T-helper 17 cell (primary cell): ENCODE measurements at places on chromosomes 7 and 10.

DNA sequence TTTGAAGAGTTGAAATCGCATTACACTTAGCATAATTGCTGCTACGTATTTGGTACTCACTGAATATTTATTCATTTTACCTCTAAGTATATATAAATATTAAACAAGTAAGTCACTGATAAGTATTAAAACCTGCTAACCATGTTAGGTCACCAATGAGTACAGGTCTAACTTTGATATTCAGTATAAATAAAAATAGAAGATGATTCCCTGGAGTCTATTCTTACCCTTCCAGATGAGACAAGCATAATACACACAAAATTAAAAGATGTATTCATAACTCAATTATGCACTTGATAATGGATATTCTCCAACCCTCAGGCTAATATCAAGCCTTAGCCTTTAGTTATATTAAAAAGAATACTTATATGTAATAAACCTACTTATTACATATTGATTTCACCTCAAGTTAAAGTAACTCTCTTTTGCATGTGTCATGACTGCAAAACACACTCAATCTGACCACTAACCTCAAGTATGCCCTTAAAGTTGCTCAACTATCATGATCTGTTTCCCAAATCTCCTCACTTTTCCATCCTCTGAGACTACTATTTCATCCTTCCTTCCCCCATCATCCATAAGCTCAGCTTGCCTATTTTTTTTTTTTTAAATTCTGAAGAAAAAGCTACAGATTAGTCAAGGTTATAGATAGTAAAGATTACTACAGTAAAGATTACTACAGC lies 46.8 kb downstream of the IPMK start:
- H3K4me1 ChIP-seq: peaks cover 8% of the 10 kb centered on the region
- no peak overlapping the region for H3K27ac ChIP-seq
- H3K27me3 ChIP-seq: no peaks in the 10 kb centered on the region
- H3K4me3 ChIP-seq: no peak overlapping the region
- no peak for DNase-seq

- no peak for DNase-seq
- H3K4me1 ChIP-seq: no peaks in the 10 kb centered on the region
- peaks cover 13% of the 10 kb centered on the region for H3K27me3 ChIP-seq
These were observed 113.4 kb downstream of the POU6F2 start for GRCh38 chr7:39091145-39091544.

DNA sequence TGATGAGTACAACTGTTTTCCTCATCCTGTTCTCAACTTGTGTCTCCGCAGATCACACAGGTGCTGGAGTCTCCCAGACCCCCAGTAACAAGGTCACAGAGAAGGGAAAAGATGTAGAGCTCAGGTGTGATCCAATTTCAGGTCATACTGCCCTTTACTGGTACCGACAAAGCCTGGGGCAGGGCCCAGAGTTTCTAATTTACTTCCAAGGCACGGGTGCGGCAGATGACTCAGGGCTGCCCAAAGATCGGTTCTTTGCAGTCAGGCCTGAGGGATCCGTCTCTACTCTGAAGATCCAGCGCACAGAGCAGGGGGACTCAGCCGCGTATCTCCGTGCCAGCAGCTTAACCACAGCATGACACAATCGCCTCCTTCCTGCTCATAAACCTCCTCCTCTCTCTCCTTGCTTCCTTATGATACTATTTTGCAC lies 126.7 kb upstream of the PRSS58 start:
- H3K4me3 ChIP-seq: peak overlapping the region; percentile 86
- peaks cover 7% of the 10 kb centered on the region for H3K27me3 ChIP-seq
- no peaks in the 10 kb centered on the region for H3K36me3 ChIP-seq
- DNase-seq: no peak

DNA sequence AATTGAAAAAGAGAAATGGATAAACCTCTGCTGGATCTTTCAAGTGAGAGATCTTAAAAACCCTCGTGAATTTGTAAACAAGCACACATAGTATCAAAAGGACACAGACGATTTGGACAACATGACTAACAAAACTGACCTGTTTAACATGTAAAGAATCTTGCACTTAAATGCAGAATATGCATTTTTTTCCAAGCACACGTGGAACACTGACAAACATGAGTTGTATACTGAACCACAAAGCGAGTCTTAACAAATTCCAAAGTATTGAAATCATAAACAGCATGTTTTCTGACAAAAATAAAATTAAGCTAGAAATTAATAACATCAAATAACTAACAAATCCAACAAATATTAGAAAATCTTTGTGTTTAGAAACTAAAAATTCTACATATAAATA lies 65.0 kb upstream of the ZNF746 start:
- DNase-seq: no peak
- H3K27ac ChIP-seq: no peak overlapping the region
- peaks cover 15% of the 10 kb centered on the region for H3K4me1 ChIP-seq
- no peak overlapping the region for H3K4me3 ChIP-seq
- no peaks in the 10 kb centered on the region for H3K27me3 ChIP-seq
- peaks cover 18% of the 10 kb centered on the region for H3K36me3 ChIP-seq

- DNase-seq: peak; percentile 95
- peaks cover 3% of the 10 kb centered on the region for H3K36me3 ChIP-seq
- H3K27ac ChIP-seq: peak within 1 kb of the TSS; percentile 91
- peaks cover 17% of the 10 kb centered on the region for H3K4me1 ChIP-seq
These were observed at the start of gene ZNF438 for GRCh38 chr10:31031558-31032257. TSS of gene ZNF438 (minus strand) at chr10:31031865. CDS start at chr10:30877034, 154,831 bp downstream.

DNA sequence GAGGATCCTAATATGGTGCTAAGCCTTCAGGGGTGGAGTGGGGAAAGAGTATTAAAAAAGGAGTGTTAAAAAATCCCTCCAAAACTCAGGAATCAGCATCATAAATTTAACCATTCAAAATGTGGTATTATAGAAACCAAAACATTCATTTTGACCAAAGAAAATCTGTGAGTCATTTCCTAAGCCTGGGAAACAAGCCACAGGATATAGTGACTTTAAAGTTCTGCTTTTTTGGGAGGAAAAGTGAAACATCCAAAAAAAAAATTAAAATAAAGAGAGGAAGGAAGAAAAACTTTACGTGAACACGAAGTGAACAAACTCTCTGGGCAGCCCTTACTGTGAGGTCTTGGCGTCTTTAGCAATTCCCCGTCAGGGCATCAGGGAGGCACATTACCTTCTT lies 74.0 kb upstream of the GSDME start:
- H3K27ac ChIP-seq: no peak overlapping the region
- no peak for DNase-seq
- H3K4me1 ChIP-seq: peaks cover 36% of the 10 kb centered on the region
- no peaks in the 10 kb centered on the region for H3K27me3 ChIP-seq

DNA sequence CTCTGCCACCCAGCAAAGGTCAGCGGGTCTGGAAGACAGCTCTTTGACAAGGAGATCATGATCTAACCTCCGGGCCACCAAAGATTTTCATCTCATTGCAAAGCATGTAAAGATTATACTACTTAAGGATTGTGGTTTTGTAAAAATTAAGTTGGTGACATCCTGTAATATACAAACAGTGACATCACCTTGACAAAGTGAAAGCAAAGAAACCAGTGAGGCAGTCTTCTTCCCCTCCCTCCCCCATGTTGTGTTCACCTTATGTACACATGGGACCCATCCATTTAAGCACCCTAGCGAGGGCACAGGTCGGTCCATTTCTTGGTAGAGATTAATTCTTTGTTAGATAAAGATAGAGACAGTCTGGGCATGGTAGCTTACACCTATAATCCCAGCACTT lies 3.9 kb downstream of the MDH2 start:
- no peaks in the 10 kb centered on the region for H3K27me3 ChIP-seq
- no peak for DNase-seq
- H3K4me3 ChIP-seq: no peak overlapping the region
- peaks cover 4% of the 10 kb centered on the region for H3K36me3 ChIP-seq
- no peak overlapping the region for H3K27ac ChIP-seq

DNA sequence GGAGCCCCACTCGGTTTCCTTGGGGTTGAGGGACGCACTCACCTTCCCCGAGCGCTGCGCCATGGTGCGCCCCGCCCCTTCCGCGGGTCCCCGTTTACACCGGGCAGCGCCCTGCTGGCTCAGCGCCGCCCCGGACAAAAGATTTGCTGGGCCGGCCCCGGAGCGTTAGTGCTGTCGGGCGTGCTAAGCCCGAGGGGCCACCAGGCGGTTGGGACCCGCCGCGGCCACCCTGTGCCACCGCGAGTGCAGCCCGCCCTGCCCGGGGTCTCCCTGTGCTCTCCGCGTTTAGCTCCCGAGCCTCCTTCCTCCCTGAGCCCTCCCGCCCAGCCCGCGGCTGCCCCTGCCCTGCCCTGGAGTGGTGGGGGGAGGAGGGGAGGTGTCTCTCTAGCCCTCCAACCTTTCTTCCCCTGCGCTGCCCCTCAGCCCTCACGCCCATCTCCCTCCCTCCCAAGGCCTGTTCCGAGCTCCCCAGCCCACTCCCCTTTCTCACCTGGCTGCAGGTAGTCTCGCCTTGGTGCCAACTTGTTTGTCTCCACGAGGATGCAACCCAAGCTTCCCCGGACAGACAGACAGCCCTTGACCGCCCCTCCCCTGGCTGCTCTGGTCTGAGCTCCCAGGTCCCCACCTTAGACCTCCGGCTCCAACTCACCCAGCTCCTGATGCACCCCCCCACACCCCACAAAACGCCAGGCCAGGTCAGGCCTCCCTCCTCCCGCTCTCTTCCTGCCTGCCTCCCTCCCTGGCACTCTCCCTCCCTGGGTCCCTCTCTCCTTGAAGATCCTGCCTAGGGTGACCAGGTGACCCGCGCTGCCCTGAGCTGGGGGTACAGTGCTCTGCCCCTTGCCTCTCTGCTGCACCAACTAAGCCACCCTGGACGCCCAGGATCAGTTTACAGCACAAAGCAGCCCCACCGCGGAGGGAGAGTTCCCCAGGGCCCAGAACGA lies at the start of gene CRYGN:
Gene CRYGN (minus strand): TSS at position 287 of the 944 bp plus-strand sequence. CDS start 224 bp downstream, at position 63.
- no peaks in the 10 kb centered on the region for H3K36me3 ChIP-seq
- H3K4me1 ChIP-seq: peaks cover 28% of the 10 kb centered on the region
- no peaks in the 10 kb centered on the region for H3K27me3 ChIP-seq
- peak within 1 kb of the TSS; percentile 94 for H3K27ac ChIP-seq

GRCh38 chr7:157799076-157799685 lies 462.4 kb downstream of the DNAJB6 start:
- no peaks in the 10 kb centered on the region for H3K36me3 ChIP-seq
- H3K4me1 ChIP-seq: no peaks in the 10 kb centered on the region
- no peak for DNase-seq
- H3K4me3 ChIP-seq: no peak overlapping the region

GRCh38 chr7:129875745-129876411 lies 76.9 kb downstream of the UBE2H start:
- H3K36me3 ChIP-seq: peaks cover 8% of the 10 kb centered on the region
- H3K27ac ChIP-seq: peak overlapping the region; percentile 37
- peaks cover 44% of the 10 kb centered on the region for H3K4me1 ChIP-seq
- H3K4me3 ChIP-seq: peak overlapping the region; percentile 19
- no peak for DNase-seq

GRCh38 chr7:70694434-70694970 lies 437.4 kb upstream of the GALNT17 start:
- no peak overlapping the region for H3K27ac ChIP-seq
- no peak for DNase-seq
- H3K27me3 ChIP-seq: peaks cover 9% of the 10 kb centered on the region
- peak overlapping the region; percentile 96 for H3K4me3 ChIP-seq

GRCh38 chr10:124296121-124296812 lies 122.5 kb downstream of the OAT start:
- H3K36me3 ChIP-seq: no peaks in the 10 kb centered on the region
- H3K27me3 ChIP-seq: peaks cover 14% of the 10 kb centered on the region
- H3K4me3 ChIP-seq: no peak overlapping the region
- DNase-seq: no peak
- H3K4me1 ChIP-seq: no peaks in the 10 kb centered on the region

DNA sequence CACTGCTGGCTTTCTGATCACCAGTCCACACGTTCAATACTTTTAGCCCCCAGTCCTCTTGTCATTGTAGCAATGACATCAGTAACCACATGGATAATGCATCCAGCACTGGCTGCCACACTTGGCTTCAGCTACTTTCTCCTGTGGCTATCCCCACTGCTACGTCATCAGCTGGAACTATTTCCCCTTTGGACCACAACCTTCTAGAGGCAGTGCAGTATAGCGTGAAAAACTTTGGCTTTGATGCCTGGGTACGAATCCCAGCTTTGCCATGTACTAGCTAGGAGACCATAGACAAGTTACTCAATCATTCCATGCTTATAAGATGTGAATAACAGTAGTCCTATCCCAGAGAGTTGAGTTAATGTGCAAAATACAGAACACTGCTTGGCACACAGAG lies 63.2 kb downstream of the CCDC3 start:
- no peak overlapping the region for H3K27ac ChIP-seq
- peaks cover 3% of the 10 kb centered on the region for H3K36me3 ChIP-seq
- no peak for DNase-seq
- H3K27me3 ChIP-seq: peaks cover 43% of the 10 kb centered on the region
- no peak overlapping the region for H3K4me3 ChIP-seq
- H3K4me1 ChIP-seq: no peaks in the 10 kb centered on the region

DNA sequence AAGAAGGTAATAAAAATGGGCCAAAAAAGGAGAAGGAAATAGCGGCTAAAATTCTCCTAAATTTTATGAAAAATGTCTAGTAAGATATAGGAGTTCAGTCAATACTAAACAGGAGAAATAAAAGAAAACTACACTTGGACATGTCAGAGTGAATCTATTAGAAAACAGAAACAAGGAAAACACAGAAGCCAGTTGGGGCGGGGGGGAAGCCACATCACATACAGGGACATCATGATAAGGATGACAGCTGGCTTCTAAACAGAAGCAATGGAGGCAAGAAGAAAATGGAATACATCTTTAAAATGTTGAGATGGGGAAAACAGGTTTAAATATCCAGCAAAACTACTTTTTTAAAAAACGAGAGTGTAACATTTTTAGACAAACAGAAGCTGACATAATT lies 77.8 kb downstream of the CUBN start:
- no peaks in the 10 kb centered on the region for H3K27me3 ChIP-seq
- H3K4me1 ChIP-seq: no peaks in the 10 kb centered on the region
- DNase-seq: no peak
- no peak overlapping the region for H3K27ac ChIP-seq
- no peaks in the 10 kb centered on the region for H3K36me3 ChIP-seq
- H3K4me3 ChIP-seq: no peak overlapping the region

DNA sequence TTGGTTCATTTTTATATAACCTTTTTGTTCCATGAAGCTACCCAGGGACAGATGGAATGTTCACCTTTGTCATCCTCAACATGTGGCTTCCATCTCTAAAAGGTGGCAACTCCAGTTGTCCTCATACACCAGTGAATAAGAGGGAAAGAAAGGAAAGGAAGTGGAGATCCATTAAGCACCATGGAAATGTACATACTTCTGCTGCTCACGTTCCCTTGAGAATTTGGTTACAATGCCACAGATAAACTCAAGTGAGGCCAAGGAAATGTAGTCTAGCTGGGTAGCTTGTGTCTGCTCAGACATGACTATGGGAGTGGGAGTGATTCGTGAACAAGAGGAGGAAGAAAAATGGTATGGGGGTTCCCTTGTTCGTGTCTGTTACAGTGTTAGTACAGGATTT lies 237.1 kb upstream of the FAM3C start:
- no peak overlapping the region for H3K27ac ChIP-seq
- DNase-seq: no peak
- no peaks in the 10 kb centered on the region for H3K36me3 ChIP-seq
- no peaks in the 10 kb centered on the region for H3K4me1 ChIP-seq
- H3K4me3 ChIP-seq: no peak overlapping the region
